Substantia nigra (tissue), 51 donors: ENCODE measurements at places on chromosomes 12 and 14.

- DNase-seq: no peak
These were observed 34.3 kb downstream of the DAD1 start for GRCh38 chr14:22554498-22555383.

DNA sequence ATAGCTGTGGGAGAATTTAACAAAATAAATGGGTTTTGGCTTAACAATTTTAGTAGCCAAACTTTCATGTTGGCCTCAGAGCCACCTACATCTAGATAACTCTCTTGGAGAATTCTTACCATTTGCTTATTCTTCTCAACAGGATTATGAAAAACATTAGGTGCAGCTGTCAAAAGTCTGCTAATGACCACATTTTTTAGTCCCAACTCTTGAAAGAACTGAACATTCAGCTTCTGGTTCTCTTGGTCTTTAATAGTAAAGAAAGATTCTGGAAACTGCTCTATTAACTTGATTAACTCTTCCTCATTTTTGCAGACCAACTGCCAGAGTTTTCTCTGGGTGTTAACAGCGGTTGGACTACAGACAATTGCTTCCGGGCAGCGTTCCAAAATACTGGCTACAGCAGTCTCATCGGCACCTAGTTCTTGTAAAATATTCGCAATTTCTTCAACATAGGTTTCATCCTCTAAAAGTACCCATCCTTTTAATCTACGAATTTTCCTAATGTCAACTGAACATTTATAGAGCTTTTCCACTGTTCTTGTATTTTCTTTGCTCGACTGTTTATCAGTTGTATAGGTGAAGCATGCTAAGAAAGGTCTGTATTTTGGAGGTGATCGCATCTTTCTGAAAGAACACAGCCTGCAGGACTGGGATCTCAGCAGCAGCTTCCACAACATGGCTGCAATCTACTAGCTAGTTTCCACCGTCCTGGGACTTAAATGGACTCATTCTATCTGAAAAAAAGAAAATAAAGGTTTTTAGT is 8.7 kb downstream of the MTERF2 start:
- DNase-seq: no peak

- no peak for DNase-seq
These were observed 4.7 kb upstream of the NCKAP5L start for GRCh38 chr12:49832836-49833421.

GRCh38 chr14:71694591-71695530 is 237.4 kb upstream of the RGS6 start:
- DNase-seq: no peak

DNA sequence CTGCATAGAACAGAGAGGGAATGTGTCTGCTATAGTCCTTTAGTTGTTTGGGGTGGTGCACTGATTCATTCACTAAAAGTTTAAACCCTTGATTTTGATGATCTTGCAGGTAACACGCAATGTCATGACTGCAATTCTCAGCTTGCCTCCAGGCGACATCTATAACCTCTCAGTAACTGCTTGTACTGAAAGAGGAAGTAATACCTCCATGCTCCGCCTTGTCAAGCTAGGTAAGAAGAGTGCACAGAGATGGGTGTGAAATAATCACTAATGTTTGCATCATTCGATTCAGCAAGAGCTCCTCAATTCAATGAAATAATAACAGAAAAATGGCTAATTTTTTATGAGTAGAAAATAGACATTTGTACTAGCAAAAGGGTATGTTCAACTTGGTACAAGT is 203.7 kb downstream of the PTPRO start:
- no peak for DNase-seq

GRCh38 chr12:14454098-14454907 is 88.8 kb downstream of the ATF7IP start:
- DNase-seq: no peak

DNA sequence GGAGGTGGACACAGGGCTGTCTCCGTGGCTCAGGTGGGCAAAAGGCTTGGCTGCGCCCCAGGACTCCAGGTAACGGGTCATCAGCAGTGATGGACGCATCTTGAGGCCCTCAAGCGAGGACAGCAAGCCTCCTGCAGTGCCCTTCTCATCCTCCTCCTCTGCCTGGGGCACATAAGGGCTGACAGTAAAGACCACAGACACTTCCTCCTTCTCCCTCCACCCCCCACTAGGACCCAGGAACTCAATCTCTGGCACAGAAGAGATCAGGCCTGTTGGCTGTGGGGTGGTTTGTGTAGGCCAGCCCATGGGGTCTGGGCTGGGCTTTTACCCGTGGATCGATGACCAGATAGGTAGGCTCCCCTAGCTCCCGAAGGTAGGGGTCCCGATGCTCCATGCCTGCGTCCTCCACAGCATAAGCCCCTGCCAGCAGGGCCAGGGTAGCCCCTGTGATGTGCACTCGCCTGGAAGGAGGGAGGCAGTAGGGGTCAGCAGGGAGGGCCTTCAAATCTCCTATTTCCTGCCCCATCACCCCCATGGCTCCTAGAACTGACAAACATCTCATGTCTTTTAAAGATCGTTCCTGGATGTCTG is 5.7 kb downstream of the ADCY4 start:
- no peak for DNase-seq

DNA sequence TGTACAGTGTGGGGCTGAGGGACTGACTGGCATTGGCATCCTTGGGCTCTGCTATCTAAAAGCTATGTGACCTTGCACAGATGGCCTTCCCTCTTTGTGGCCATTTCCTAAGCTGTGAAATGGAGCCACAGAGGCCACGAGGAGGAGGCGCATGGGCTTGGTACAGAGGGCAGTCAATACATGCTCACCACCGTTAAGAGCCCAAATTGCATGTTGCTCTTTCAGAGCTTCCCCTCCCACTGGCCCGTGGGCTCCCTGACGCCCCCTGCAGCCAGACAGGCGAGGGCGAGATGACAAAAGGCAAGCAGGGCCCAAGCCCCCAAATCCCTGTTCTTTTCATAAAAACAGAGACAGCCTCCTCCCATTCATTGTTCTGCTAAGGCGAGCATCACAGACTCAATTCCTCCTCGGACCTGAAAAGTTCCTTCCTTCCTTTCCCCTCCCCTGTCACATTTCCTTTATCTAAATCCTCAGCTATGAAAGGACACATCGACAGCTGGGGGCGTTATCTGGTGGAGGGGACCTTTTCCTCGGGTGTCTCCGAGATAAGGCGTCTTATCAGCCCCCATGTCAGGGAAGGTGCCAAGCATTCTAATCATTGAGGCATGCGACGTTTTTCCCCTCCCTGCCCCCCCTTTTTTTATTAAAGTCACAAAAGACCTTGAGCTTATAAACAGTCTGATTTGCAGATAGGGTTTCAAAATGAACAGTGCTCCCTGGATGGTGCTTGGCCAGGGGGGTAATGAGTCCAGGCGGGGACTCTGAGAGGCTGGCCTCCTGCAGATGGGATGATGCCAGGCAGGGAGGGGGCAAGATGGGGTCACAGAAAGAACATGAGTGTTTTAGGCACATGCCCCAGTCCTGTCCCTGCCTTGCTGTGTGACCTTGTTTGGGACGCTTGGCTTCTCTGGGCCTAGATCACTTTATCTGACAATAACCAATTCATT is 26.4 kb downstream of the FAM222A start:
- DNase-seq: no peak

DNA sequence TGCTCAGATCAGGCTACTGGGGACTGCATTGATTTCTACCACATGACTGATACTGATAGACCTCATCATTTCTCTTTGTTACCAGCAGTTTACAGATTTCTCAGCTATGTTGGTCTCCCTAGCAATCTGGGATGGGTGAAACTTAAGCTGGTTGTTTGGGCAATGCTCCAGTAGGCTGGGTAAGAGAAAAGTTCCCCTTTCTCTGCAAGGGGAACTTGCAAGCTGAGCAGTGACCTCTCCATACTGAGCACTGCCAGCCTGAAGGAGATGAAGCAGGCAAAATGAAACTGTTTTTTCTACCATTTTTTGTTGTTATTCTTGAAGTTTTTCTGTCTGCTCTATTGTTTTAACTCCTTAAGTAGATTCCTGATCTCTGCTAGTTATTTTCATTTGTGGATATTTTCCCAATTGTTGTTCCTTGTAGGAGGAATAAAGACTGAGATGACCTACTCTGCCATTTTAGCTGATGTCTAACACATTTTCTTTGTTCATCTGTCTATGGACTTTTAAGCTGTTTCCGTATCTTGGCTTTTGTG is 1.3 kb upstream of the OR4M1 start:
- DNase-seq: no peak

DNA sequence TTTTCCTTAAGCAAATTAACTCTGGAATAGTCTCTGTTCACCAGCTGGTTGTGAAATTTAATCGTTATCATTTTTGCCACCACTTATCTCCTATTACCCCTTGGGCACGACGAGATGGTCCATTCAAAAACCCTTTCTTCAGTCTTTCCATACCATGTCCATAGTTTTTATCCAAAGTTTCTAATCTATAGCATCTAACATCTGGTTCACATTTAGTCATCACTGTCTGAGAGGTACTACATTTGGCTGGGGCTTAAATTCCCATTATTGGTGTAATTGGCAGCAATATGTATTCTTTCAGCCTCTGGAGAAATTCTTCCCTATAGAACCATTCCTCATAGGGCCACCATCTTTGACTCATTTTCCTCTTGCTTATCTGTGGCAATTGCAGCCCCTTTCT is 163.5 kb downstream of the CCER1 start:
- no peak for DNase-seq

GRCh38 chr12:124617615-124618014 is 50.2 kb upstream of the NCOR2 start:
- peak; percentile 4 for DNase-seq

DNA sequence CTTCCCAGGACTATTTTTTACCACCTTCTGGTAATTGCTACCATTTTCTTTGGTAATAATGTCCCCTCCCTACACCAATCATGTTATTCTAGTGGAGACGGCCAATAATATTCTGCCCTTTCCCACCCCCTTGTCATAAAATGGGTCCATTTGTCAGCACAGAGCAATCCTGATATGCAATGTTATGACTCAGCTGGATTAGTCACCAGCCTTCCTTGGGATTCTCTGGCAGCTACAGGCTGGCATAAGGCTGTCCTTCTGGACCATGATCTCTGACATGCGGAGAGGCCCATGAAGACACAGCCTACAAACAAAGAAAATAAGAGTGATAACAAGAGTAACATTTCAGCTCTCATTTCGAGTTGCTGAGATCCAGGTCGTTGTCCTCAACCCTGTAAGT is 222.0 kb upstream of the CPNE8 start:
- DNase-seq: no peak

- no peak for DNase-seq
These were observed 39.7 kb downstream of the PPTC7 start for GRCh38 chr12:110543252-110543959.

DNA sequence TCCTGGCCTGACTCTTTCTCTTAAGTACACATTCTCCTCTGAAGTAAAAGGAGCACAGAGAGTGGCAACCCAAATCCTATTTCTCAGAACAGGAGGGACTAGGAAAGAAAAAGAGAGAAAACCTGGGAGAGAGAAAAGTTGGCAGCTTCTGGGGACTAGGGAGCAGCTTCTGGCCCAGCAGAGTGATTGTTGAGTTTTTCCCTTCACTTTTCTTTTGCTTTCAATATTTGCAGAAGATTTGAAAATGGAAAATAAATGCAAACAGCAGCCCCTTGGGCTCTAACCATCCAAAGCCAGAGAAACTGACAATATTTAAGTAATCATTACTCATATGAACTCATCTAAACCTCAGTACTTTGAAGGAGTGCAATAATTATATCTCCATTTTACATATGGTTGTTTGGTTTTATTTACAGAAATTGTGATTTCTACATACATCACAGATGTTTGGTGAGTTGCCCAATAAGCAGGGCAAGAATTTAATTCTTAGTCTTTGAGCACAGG is 28.8 kb upstream of the IGF1 start:
- DNase-seq: no peak

GRCh38 chr12:38915429-38916182 is 10.2 kb upstream of the CPNE8 start:
- no peak for DNase-seq

DNA sequence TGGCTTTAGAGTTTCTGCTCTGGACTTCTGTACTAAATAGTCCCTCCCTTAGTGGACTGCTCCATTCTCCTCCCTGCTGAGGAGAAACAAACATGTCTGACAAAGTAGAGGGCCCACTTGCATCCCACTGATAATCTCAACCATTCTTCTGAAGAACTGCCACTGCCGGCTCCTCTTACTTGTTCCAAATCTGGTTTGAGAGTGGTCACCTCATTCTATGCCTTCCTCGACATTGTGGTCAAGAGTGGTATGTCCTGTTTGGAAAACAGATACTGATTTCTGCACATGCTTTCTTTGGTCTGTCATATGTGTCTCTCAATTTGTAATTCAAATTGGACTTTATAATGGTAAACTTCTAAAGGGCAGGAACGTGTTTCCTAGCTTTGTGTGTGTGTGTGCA is 36.3 kb upstream of the PLEKHA5 start:
- no peak for DNase-seq

DNA sequence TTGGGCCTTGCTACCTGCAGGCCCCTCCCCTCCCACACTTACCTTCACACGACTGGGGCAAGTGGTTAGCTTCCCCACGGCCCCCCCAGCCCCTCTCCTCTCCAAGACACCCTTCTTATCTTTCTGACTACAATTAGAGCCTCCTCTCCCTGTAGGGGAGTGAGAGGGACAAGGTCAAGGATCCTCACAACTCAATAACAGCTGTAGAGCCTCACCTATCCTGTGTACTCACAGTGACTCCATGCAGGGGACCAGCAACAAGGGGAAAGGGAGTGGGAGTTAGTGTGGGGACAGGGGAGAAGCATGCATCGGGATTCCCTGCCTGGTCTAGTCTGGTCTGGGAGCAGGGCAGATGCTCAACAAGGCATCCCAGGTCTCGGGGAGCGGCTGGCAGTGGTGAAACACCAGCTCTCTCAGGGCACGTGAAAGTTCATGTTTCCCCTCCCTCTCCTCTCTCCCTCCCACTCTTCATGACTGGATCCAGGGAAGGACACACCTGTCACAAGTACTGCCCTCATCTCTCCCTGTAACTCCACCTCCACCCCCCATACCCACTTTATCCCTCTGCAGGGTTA is 45.3 kb downstream of the SMUG1 start:
- no peak for DNase-seq

GRCh38 chr14:66959437-66960050 is 229.7 kb upstream of the GARIN2 start:
- no peak for DNase-seq

DNA sequence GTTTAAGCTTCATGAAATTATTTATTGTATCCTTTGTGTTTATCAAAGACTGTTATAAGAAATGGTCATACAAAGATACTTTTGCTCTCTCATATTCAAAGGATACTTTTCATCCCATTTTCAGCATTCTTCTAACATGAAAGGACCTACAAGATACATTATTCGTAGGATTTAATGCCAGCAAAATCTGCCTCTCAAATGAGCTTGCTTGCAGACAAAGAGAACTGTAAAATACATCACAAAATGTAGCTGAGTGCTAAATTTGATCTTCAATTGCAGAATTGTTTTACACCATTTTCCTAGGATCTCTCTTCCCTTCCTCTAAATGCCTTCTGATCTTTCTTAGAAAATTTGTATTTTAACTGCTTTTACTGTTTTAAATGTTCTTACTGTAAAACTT is 333.0 kb upstream of the NAV3 start:
- no peak for DNase-seq

- no peak for DNase-seq
These were observed 53.8 kb downstream of the VCPKMT start for GRCh38 chr14:50062438-50063085.
